Fibroblast of lung (primary cell): ENCODE measurements at places on chromosomes 12 and 14. TPM values are rescaled to one million over a fixed set of nuclear protein-coding genes. Genes with fewer than 3 reads are reported as not detected.

TEP1 gene
- total RNA-seq: 15.2 and 21.6 TPM in 2 replicates

CCDC60 gene
- total RNA-seq: not detected in 2 replicates

DNA sequence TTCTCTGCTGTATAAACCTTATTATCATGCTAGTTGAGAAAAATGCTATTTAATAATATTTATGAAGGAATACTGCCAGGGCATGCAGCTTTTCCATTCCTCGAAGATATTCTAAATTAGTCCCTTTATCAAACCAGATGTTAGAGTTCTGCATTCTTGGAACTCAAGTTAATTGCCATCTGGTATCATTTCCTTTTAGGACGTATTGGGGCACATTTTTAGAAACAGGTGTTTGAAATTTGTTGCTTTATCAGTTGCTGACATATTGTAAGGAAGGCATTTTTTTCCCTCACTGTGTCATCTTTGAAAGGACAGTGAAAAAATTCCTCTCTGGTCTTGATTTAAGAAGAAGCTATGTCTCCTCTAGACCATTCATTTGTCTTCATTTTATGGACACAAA lies 471.2 kb upstream of the PRICKLE1 start:
- DNase-seq: peak; percentile 40
- no peaks in the 10 kb centered on the region for H3K4me1 ChIP-seq
- no peaks in the 10 kb centered on the region for H3K27me3 ChIP-seq
- no peak overlapping the region for H3K27ac ChIP-seq
- no peaks in the 10 kb centered on the region for H3K36me3 ChIP-seq
- no peak overlapping the region for H3K4me3 ChIP-seq

GRCh38 chr12:85676816-85677749 lies 159.1 kb downstream of the RASSF9 start:
- H3K4me3 ChIP-seq: no peak overlapping the region
- H3K27me3 ChIP-seq: no peaks in the 10 kb centered on the region
- H3K4me1 ChIP-seq: no peaks in the 10 kb centered on the region
- no peaks in the 10 kb centered on the region for H3K36me3 ChIP-seq

- H3K27me3 ChIP-seq: no peaks in the 10 kb centered on the region
- peak; percentile 64 for DNase-seq
- H3K4me3 ChIP-seq: no peak overlapping the region
These were observed 219.1 kb downstream of the ESR2 start for GRCh38 chr14:64074961-64075612.

- no peaks in the 10 kb centered on the region for H3K36me3 ChIP-seq
- no peak overlapping the region for H3K27ac ChIP-seq
These were observed 995.2 kb upstream of the TMEM132C start for GRCh38 chr12:127271776-127272175.

DNA sequence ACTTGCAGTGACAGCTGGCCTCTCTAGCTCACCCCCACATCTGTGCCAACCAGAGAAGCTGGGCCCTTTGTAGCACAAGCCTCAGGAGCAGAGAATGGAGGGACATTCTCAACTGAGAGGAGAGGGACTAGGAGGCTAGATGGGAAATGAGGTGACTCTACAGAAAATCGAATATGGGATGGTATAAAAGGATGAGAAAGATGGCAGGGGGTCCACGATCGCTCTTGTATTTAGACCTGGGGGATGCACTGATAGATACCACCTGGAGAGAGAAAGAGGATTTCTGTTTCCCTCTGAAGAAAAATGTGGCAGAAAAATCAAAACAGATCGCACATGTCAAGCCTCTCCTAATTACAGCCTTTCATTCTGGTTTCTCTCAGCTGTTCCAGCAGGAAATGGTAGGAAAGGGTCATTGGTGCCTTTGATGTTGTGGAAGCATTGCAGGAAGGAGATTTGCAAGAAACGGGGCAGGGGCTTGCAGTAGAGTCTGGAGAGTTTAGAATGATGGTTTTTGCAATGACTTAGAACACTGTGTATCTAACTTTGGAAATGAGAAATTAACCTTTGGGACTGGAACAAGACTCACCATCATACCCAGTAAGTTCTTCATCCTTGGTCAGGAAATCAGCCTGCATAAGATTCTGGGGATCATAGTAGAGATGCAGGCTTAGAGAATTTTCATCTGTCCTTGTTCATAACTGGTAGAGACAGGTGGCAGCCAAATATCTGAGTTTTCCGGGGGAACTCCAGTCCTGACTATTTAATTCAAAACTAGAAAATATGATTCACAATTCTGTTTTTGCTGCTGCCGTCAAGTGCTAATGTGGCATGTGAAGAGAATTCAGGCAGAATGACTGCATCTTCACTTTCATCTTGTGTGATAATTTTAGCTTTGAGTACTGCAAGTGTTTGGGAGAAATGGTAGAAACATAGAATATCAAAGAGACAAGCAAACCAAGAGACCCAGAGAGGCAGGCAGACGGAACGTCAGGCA lies 98.8 kb downstream of the DAD1 start:
- no peaks in the 10 kb centered on the region for H3K36me3 ChIP-seq
- no peak overlapping the region for H3K4me3 ChIP-seq
- DNase-seq: no peak
- peaks cover 27% of the 10 kb centered on the region for H3K27me3 ChIP-seq
- H3K4me1 ChIP-seq: no peaks in the 10 kb centered on the region

DNA sequence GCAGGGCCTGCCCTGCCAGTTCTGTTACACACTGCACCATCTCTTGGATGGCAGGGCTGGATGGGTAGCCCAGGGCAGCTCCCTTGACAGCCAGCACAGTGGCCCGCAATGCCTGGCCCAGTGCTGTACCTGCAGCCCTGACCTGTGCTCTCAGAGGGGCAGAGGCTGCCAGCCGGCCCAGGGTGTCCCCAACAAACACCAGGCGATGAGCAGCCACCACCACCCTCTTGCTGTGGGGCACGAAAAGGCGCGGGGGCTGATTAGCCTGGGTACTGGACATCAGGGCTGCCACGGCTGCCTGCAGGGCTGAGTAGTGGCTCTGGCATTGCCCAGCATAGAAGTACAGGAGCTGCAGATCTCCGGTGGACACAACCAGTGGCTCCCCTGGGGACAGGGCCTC lies 4.6 kb upstream of the SLC22A17 start:
- H3K36me3 ChIP-seq: no peaks in the 10 kb centered on the region
- no peak for DNase-seq
- no peak overlapping the region for H3K4me3 ChIP-seq
- H3K27me3 ChIP-seq: no peaks in the 10 kb centered on the region
- no peak overlapping the region for H3K27ac ChIP-seq

FOXN4 gene
- total RNA-seq: not detected in 2 replicates

SLC8B1 gene
- 14.6 and 16.8 TPM in 2 replicates for total RNA-seq

- DNase-seq: no peak
- no peaks in the 10 kb centered on the region for H3K4me1 ChIP-seq
- H3K27me3 ChIP-seq: peaks cover 4% of the 10 kb centered on the region
- no peaks in the 10 kb centered on the region for H3K36me3 ChIP-seq
- no peak overlapping the region for H3K4me3 ChIP-seq
These were observed 177.2 kb downstream of the KCNA5 start for GRCh38 chr12:5220835-5221234.

- no peak for DNase-seq
- H3K4me1 ChIP-seq: no peaks in the 10 kb centered on the region
- H3K27ac ChIP-seq: no peak overlapping the region
- H3K4me3 ChIP-seq: no peak overlapping the region
- H3K36me3 ChIP-seq: no peaks in the 10 kb centered on the region
- no peaks in the 10 kb centered on the region for H3K27me3 ChIP-seq
These were observed 263.8 kb downstream of the APAF1 start for GRCh38 chr12:98908866-98909265.

RPL41 gene
- 2,664 and 4,175 TPM in 2 replicates for total RNA-seq

GRCh38 chr12:123942911-123943648 lies 29.6 kb downstream of the CCDC92 start:
- DNase-seq: peak; percentile 66
- H3K4me1 ChIP-seq: no peaks in the 10 kb centered on the region
- H3K36me3 ChIP-seq: no peaks in the 10 kb centered on the region
- no peak overlapping the region for H3K27ac ChIP-seq

RDH16 gene
- total RNA-seq: 0.17 and 0.26 TPM in 2 replicates

- H3K4me1 ChIP-seq: no peaks in the 10 kb centered on the region
- H3K36me3 ChIP-seq: no peaks in the 10 kb centered on the region
- no peak overlapping the region for H3K4me3 ChIP-seq
- no peaks in the 10 kb centered on the region for H3K27me3 ChIP-seq
- no peak for DNase-seq
These were observed 57.5 kb downstream of the SOS2 start for GRCh38 chr14:50173891-50174290.

IAPP gene
- not detected in 2 replicates for total RNA-seq

DNA sequence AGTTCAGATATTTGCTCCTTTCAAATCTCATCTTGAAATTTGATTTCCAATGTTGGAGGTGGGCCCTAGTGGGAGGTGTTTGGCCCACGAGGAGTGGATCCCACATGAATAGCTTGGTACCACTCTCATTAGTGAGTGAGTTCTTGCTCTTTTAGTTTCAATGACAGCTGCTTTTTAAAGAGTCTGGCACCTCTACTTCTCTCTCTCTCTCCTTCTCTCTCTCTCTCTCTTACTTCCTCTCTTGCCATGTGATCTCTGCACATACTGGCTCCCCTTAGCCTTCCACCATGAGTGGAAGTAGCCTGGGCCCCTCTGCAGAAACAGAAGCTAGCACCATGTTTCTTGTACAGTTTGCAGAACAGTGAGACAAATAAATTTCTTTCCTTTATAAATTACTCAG lies 25.1 kb downstream of the GPR65 start:
- no peak overlapping the region for H3K4me3 ChIP-seq
- H3K36me3 ChIP-seq: no peaks in the 10 kb centered on the region
- no peak for DNase-seq
- H3K27me3 ChIP-seq: no peaks in the 10 kb centered on the region
- H3K27ac ChIP-seq: no peak overlapping the region
- no peaks in the 10 kb centered on the region for H3K4me1 ChIP-seq

RARG gene
- total RNA-seq: 26.7 and 51.4 TPM in 2 replicates

GRCh38 chr12:94157181-94157580 lies 8.8 kb downstream of the PLXNC1 start:
- no peak overlapping the region for H3K4me3 ChIP-seq
- no peaks in the 10 kb centered on the region for H3K4me1 ChIP-seq

HOXC10 gene
- not detected in 2 replicates for total RNA-seq

DNA sequence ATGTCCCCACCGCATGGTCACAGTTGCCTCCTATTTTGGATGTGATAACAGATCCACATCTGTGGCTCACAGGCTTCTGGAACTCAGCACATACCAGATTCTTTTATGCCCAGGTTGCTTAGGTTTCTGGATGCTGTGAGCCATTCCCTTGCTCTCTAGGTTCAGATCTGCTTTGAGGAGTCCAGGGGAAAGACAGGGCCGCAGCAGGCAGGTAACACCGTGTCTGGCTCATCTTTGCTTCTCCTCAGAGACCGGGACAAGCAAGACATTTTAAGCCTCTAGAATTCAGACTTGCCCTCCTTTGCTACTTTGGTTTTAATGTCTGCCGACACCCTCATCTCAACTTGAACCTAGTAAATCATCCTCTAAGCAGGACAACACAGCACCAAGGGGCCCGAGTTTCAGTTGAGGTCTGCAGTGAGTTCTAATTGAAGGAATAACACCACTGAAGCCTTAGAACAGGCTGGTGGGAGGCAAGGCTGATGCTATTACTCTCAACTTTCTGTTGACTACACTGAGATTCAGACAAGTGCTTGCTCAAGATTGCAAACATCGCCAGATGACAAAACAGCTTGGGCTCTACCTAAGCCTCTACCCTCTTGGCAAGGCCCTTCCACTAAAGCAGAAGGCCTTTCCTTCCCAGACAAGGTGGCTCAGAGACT lies 55.3 kb downstream of the MDM2 start:
- H3K4me1 ChIP-seq: no peaks in the 10 kb centered on the region
- H3K4me3 ChIP-seq: no peak overlapping the region
- no peaks in the 10 kb centered on the region for H3K36me3 ChIP-seq
- no peaks in the 10 kb centered on the region for H3K27me3 ChIP-seq
- no peak for DNase-seq

PARPBP gene
- 3.6 and 9.4 TPM in 2 replicates for total RNA-seq

- H3K36me3 ChIP-seq: no peaks in the 10 kb centered on the region
- no peaks in the 10 kb centered on the region for H3K27me3 ChIP-seq
- no peak overlapping the region for H3K27ac ChIP-seq
- peak; percentile 46 for DNase-seq
- H3K4me1 ChIP-seq: no peaks in the 10 kb centered on the region
These were observed 22.2 kb downstream of the TMEM30B start for GRCh38 chr14:61258985-61259384.

- no peaks in the 10 kb centered on the region for H3K4me1 ChIP-seq
- no peak overlapping the region for H3K4me3 ChIP-seq
- no peak overlapping the region for H3K27ac ChIP-seq
These were observed 550.1 kb downstream of the SLC6A15 start for GRCh38 chr12:84362552-84362897.

C1R gene
- 407 and 650 TPM in 2 replicates for total RNA-seq

GRCh38 chr12:21219206-21219605 lies 88.2 kb downstream of the SLCO1B1 start:
- H3K4me1 ChIP-seq: no peaks in the 10 kb centered on the region
- H3K27ac ChIP-seq: no peak overlapping the region
- no peak for DNase-seq
- H3K27me3 ChIP-seq: no peaks in the 10 kb centered on the region
- H3K4me3 ChIP-seq: no peak overlapping the region
